ENCODE measurements at places on chromosomes 3 and 15. TPM values are rescaled to one million over a fixed set of nuclear protein-coding genes. Genes with fewer than 3 reads are reported as not detected.

The C2CD4B gene
- 0.94 TPM for total RNA-seq

The FOXB1 gene
- total RNA-seq = not detected

The APOD gene
- 3.6 TPM for total RNA-seq

The RTP1 gene
- not detected for total RNA-seq

The GP9 gene
- not detected for total RNA-seq

The CCDC39 gene
- total RNA-seq = 0.62 TPM

The C3orf85 gene
- not detected for total RNA-seq

The GABRB3 gene
- total RNA-seq = 124 TPM

The DLEC1 gene
- total RNA-seq = 0.78 TPM

The EIF3J gene
- total RNA-seq = 63.0 TPM

GRCh38 chr15:66679657-66680108, 22.4 kb upstream of the SMAD6 start:
- DNase-seq = no peak

- no peak for DNase-seq
Measured at GRCh38 chr3:159536876-159537275, 451.8 kb upstream of the IL12A start.

DNA sequence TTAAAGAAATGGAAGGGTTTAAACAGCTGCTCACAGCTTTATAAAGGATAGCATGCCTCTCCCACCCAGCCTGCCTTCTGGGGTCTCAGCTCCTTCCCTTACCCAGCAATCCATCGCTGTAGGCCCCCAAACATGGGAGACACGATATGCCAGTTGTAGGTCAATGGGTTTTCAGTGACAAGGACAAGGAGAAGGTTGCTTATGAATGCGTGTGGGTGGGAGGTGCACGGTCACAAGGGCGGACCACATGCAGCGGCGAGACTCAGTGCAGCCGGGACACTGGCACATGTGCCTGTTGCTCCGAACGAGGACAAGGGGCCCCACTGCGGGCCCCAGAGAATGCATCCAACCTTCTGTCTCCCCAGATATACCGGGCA, 67.0 kb downstream of the MGLL start:
- DNase-seq = no peak

- DNase-seq = no peak
Measured at GRCh38 chr3:138724443-138724842, 110.3 kb downstream of the PIK3CB start.

GRCh38 chr15:91068966-91069365, 31.1 kb upstream of the SV2B start:
- DNase-seq = no peak

DNA sequence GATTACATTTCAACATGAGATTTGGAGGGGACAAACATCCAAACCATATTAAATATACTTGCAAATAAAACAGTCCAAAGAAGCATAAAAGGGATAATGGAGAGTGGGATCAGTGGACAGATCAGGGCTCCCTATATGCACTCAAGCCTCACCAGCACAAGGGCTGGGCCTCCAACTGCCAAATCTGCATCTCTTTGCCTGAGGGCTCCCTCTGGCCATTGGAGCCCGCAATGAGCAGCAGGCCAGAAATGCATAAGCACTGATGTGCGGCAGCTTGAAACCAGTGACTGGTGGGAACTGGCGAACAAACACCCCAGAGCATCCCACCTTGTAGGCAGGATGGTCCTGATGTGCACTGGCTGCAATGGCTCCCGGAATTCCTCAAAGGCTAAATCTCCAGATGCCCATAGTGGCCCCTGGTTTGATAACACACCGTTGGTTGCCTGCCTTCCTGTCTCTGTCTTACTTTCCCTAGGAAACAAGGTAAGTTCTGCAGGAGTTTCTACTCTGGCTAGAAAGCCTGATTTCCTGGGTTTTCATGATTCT, 55.9 kb upstream of the POMGNT2 start:
- no peak for DNase-seq

GRCh38 chr15:90648137-90649070, 68.7 kb upstream of the BLM start:
- no peak for DNase-seq

- no peak for DNase-seq
Measured at GRCh38 chr3:47605652-47606051, 27.0 kb upstream of the CSPG5 start.

DNA sequence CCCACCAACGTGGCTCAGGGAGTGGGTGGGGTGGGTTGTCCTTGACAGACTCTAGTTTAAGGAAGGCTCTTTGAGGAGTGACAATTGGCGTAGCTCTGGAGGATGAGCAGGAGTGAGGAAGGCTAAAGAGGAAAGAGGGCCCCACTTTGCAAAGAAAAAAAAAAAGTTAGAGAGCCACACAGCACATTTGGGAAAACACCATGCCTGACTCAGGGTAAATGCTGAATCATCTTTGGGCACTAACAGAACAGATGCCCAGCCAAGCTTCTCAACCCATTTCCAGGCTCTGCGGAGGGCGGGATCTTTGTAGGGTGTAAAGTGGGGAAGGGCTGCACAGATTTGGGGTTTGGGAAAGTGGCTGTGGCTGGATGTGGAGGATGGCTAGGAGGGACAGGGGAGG, 179.1 kb upstream of the RGMA start:
- DNase-seq = no peak

GRCh38 chr15:31434588-31435260, 108.1 kb downstream of the KLF13 start:
- DNase-seq = no peak

GRCh38 chr3:113268942-113269341, 57.6 kb downstream of the BOC start:
- DNase-seq = no peak

DNA sequence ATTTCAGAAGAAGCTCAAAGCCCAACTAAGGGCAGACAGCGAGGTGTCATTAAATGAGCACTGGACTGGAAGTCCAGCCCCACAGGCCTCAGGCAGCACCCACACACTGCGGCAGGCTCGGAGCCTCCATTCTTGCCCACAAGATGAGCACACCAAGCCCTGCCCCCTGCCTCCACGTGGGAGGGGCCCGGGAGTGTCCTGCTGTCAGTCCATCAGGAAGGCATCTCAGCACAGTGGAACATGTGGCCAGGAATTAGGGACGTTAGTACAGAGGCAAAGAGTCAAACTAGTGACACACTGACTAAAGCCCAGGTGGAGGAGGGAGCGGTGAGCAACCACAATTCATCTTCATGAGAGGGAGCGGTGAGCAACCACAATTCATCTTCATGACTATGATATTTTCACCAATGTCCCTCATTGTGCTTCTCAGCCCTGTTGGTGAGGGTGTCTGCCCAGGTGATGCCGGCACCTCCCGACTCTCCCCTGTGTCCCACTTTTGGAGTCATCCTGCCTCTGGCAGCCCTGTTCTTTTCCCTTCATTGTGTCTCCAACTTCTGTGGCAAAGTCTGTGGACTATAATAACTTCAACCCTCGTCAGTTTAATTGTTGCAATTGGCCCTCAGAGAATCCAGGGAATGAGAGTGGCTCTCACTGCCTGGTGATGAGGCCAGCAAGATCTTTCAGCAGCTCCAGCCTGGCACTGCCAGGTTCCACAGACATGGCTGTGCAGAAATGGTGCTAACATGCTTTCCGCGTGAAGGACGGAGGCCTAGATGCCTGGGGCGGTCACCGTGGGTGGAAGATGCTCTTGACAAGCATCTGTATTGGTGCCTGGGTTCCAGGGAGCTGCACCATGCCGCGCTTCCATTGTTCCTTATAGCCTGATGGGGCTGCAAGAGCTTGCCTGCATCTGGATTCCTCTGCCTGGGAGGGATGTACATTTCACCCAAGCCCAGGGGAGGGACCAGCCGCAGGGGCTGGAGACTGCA, 23.1 kb upstream of the SKOR1 start:
- no peak for DNase-seq

All from occipital lobe (tissue), 3 donors.